Activated CD4-positive, alpha-beta T cell treated with anti-CD3 and anti-CD28 coated beads for 4 hours (primary cell): ENCODE measurements at places on chromosomes 12 and 14.

GRCh38 chr14:68734231-68734732 lies 58.6 kb downstream of the ZFP36L1 start:
- DNase-seq = peak; percentile 62

GRCh38 chr14:103500148-103500990 lies 22.3 kb downstream of the CKB start:
- peak; percentile 77 for DNase-seq

- DNase-seq = no peak
Observed at GRCh38 chr12:116882742-116883141, 1.5 kb upstream of the HRK start.

DNA sequence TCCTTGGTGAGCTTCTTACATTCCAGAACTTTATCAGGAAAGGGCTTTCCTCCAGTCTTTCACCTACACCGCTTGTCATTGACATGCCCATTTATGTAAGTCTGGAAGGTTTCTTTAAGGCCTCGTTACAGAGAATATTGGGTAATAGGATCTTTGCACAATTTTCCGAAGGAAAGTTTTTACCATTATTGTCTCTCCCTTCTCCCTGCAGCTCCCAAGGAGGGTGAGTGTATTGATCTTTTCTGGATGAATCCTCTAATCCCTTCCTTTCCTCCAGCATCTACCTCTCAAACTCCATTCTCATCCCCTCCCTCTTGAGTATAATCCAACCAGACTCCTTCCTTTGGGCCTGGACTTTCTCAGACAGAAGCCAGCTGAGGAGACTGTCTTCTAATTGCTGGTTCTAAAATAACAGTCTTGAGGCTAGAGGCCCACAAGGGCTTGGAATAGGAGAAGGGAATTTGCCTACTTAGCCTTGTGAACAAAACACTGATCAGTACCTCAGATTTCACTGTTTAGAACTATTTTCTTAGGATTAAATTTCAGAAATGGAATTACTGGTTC lies 21.8 kb downstream of the WNK1 start:
- no peak for DNase-seq

- no peak for DNase-seq
Observed at GRCh38 chr14:79487632-79488031, 723.7 kb downstream of the DIO2 start.

GRCh38 chr14:34604995-34605394 lies 25.0 kb downstream of the SNX6 start:
- no peak for DNase-seq

- DNase-seq = no peak
Observed at GRCh38 chr14:60309867-60310552, 61.0 kb downstream of the PPM1A start.

DNA sequence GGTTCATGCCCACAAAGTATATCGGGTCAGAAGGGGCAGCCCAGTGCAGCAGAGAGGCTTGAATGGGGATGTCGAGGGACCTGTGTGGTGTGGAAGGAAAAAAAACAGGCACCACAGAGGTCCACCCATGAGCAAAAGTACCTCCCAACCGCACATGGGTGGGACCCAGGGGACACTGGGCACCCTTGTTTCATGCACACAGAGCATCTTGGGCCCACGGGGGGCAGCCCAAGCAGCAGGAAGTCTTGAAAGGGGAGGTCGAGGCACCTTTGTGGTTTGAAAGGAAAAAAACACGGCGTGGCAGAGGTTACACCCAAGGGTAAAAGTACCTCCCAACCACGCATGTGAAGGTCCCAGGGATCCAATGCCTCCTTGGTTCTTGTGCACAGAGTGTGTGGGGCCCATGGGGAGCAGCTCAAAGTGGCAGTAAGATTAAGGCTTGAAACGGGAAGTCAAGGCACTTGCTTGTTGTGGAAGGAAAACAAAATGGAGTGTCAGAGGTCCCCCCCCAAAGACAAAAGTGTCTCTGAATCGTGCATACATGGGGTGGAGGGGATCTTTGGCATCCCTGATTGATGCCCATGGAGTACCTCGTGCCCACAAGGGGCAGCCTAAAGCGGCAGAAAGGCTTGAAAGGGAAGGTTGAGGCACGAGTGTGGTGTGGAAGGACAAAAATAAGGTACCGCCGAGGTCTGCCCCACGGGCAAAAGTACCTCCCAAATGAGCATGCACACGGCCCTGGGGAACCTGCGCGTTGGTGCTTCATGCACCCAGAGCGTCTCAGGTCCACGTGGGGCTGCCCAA lies 575.5 kb downstream of the ALG10 start:
- no peak for DNase-seq

DNA sequence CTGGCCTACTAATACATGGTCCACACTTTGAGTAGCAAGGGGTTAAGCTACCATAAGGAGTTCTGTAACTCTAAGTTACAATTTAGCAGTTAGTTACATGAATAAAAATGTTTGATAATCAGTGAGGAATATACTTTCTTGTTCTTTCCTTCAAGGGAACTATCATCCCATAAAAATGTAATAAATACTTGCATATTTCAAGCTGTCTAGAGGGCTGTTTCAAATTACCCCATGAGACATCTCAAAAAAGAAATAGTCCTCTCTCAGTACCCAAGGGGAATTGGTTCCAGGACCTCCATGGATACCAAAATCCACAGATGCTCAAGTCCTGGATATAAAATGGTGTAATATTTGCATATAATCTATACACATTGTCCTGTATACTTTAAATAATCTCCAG lies 48.7 kb upstream of the GNG2 start:
- no peak for DNase-seq

DNA sequence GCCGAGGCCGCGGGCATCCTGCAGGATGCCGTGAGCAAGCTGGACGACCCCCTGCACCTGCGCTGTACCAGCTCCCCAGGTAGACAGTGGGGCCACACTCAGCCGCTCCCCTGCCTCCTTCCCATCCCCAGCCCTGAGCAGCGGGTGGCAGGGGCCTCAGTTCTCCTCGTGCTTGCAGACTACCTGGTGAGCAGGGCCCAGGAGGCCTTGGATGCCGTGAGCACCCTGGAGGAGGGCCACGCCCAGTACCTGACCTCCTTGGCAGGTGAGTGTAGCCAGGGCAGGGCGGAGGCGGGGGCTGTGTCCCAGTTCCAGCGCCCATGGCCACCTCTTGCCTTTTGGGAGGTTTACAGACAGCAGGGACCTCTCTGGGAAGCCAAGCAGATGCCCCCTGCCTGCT lies 22.9 kb downstream of the HIP1R start:
- no peak for DNase-seq

- DNase-seq = no peak
Observed at GRCh38 chr12:60849723-60850122, 1253.9 kb downstream of the SLC16A7 start.

DNA sequence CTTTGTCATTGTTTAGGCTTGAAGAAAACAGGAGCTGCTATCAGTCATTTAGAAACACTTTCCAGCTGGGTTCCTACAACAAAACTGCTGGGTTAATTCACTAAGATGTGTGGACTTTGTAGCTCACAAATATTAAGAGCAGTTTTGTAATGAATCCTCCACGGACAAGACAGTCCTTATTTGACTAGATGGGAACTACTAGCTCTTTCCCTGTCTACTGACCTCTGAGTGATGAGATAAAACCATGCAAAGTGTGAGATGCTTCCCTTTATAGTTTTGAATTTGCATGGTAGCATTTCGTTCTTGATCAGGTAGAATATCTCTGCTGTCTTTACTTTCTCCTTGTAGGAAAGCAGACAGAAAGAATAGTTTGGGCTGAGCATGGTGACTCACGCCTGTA lies 72.9 kb upstream of the STXBP6 start:
- no peak for DNase-seq

DNA sequence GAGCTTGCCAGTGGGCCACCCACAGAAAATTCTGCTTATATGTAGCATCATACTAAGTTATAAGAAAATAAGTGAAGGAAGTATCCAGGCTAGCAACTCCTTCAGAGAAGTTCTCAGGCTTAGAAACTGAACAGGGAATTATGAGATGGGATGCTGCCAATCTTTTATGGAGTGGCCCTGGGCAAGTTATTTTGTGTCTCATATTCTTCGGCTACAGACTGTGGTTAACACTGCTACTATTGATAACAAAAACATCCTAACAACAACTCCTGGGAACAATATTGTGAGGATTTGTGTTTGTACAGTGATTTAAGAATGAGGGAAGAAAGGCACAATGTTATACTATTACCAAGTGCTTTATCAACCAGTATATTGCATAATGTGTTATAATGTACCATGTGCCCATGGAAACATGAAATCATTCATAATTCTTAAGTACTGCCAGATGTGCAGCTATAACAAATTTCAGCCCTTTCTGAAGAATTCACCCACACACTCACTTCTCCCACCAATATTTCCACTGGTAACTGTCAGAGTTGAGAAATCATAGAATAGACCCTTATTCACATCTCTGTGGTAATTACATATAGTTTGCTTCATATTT lies 113.3 kb upstream of the SOX5 start:
- DNase-seq = no peak
